ENCODE measurements at places on chromosomes 5 and 9. TPM values are rescaled to one million over a fixed set of nuclear protein-coding genes. Genes with fewer than 3 reads are reported as not detected.

GRCh38 chr5:107401470-107402122, 269.1 kb downstream of the EFNA5 start:
- H3K27me3 ChIP-seq: peaks cover 20% of the 10 kb centered on the region
- no peak overlapping the region for H3K27ac ChIP-seq
- H3K36me3 ChIP-seq: peaks cover 3% of the 10 kb centered on the region
- no peaks in the 10 kb centered on the region for H3K4me1 ChIP-seq
- H3K4me3 ChIP-seq: no peak overlapping the region
- DNase-seq: no peak

Gene DIMT1
- 16.5 TPM for total RNA-seq

Gene C9
- total RNA-seq: not detected

- peaks cover 55% of the 10 kb centered on the region for H3K27me3 ChIP-seq
- peaks cover 4% of the 10 kb centered on the region for H3K36me3 ChIP-seq
- no peak overlapping the region for H3K27ac ChIP-seq
- H3K4me1 ChIP-seq: peaks cover 2% of the 10 kb centered on the region
- H3K4me3 ChIP-seq: no peak overlapping the region
Measured at GRCh38 chr5:77292026-77292757, 81.7 kb downstream of the PDE8B start.
